ENCODE measurements at places on chromosomes 12 and 14. TPM values are rescaled to one million over a fixed set of nuclear protein-coding genes. Genes with fewer than 3 reads are reported as not detected.

The LMO3 gene
- 0.27 TPM for total RNA-seq

The EML5 gene
- 0.29 TPM for total RNA-seq

The RNF212B gene
- total RNA-seq = not detected

The PIP4K2C gene
- 15.1 TPM for total RNA-seq

The KERA gene
- total RNA-seq = not detected

The CLEC2B gene
- total RNA-seq = 79.1 TPM

The RNASE4 gene
- 7.4 TPM for total RNA-seq

The IQSEC3 gene
- total RNA-seq = not detected

The CLEC1B gene
- not detected for total RNA-seq

The SOX5 gene
- total RNA-seq = 1.3 TPM

The WNT1 gene
- total RNA-seq = not detected

The APOF gene
- total RNA-seq = not detected
